ENCODE measurements at places on chromosomes 2 and 18.

DNA sequence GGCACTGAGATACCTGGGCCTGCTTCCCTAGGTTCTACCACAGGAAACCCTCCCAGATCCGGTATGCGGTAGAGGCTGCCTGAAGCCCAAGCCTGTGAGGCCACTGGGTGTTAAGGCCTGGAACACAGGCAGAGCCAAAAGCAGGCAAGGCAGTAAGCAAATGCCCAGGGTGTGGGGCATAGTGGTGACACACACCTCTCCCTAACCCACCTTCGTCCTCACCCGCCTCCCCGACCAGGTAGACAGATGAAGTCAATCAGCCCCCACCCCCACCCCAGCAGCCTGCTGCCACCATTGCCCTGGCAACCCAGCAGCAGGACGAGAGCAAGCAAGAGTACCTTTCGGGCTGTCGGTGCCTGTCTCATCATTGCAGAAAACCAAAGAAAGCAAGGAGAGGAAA, 6.1 kb downstream of the DCTN1 start:
- DNase-seq: no peak

- no peak for DNase-seq
These were observed 124.0 kb downstream of the MDH1 start for GRCh38 chr2:63712748-63713147.

- no peak for DNase-seq
These were observed 18.9 kb upstream of the FZD7 start for GRCh38 chr2:202014759-202015211.

DNA sequence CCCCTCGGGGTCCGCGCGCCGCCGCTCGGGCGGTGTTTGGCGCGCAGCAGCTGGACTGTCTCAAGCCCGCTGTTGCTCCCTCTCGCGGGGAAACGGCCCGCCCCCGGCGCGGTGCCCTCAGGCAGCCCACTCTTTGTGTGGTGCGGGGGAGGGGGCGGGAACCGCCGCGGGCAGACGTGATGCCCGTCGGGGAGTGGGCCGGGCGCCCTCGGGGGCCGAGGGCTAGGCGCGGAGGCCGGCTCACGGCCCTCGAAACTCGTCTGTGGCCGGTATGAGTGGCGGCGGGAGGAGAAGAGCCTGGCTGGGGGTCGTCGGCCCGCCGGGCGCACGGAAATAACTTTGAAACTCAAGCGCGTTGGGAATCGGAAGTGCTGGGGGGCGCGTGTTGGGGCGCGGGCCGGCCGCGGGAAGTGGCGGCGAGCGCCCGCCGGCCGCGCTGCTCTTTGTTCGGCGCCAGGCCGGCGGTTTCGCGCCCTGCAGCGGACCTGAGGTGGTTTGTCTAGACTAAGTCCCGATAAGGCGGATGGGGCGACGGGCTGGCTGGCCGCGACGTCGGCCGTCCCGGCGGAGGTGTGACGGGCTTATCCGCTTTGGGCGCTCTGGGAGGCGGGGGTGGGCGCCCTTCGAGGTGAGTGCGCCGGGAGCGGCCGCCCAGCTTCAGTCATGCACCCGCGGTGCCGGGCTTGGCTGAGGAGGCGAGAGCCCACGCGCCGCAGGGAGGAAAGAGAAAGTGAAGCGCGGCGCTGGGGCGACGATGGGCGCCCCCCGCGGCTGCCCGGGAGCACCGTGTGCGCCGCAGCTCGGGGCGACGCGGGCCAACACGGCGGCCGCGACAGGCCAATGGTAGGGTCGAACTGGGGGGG, 679 bp downstream of the PTMA start:
- no peak for DNase-seq

GRCh38 chr18:23837591-23837990, 148.3 kb downstream of the LAMA3 start:
- peak; percentile 34 for DNase-seq

GRCh38 chr18:75052475-75052874, 156.5 kb downstream of the PTGR3 start:
- DNase-seq: no peak

DNA sequence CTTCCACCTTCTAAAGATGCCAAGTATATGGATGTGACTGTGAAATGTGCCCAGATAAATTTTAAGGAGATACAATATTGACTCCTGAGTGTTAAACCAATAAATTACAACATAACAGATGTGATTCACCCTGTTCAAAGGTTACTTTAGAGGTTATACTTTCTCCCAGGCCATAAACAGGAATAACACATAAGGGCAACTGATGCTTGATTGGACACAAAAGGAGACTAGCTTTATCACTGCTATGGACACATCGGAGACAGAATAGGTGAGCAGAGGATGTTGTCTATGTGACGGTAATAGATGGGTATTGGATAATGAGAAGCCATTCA, 31.9 kb upstream of the SLC25A52 start:
- no peak for DNase-seq

DNA sequence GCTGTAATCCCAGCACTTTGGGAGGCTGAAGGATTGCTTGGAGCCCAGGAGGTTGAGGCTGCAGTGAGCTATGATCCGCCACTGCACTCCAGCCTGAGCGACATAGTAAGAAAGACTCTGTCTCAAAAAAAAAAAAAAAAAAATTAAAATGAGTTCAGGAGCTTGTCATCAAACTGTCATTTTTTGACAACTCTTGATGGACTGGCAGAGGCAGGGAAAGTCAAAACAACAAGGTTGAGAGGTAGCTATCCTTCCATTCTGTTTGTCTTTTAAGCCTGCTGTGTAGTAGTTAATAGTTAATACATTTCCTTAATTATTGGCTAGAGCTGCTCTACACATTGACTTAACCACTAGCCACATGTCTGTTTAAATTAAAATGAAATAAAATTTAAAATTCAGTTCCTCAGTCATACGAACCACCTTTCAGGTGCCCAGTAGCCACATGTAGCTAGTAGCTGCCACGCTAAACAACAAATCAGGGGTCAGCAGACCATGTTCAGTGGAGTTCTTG, 22.7 kb downstream of the DPYSL5 start:
- no peak for DNase-seq

DNA sequence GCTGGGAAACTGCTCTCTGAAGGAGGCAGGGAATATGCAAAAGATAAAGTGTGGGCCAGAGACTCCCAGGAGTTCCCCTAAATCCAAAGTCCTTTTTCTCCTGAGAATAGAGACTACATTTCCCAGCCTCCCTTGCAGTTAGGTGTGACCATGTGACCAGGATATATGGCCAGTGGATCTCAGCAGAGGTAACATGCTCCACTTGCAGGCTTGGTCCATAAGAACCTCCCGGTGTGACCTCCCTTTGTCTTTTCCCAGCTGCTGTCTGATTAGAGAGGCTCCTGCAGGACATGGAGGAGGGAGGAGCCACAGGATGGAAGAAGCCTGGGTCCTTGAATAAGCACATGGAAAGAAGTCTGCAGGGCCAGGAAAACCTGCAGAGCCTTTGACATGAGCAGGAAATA, 76.2 kb downstream of the TGFA start:
- DNase-seq: no peak

DNA sequence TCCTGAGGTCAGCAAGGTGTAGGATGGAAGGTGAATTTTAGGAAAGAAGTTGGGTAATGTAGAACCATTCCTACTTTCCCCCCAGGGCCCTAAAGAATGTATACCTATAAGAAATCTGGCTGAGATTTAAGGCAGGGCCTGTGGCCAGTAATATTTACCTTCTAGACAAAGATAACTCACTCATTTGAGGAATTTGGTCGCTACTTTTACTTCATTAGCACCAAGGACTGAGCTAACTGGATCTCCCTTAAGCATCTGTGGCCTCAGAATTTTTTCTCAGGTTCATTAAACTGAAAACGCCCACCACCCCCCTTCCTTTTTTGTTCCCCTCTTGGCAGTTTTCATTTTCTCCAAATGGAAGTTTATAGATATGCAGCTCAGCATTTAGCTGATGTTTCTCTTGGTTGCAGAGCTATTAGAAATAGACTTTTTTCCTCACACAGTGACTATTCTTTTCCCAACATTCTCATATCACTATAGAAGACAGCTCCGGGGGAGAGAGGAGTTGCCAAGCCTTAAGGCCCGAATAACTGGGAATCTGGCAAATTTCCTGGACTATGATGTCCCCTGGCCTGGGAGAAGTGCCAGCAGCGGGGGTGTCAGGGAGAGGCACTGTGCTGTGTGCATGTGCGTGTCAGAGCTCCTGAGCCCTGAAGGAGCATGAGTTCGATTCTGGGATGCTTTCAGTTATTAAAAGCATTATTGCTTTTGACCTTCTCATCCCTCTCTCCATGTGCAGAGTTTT, 310.9 kb downstream of the PRKCE start:
- DNase-seq: peak; percentile 50

GRCh38 chr2:37560863-37561614, 110.4 kb downstream of the CDC42EP3 start:
- no peak for DNase-seq

- no peak for DNase-seq
These were observed 370.4 kb downstream of the XIRP2 start for GRCh38 chr2:167258712-167259111.

GRCh38 chr2:91442246-91442905, 2750.9 kb downstream of the RPIA start:
- no peak for DNase-seq

- no peak for DNase-seq
These were observed 82.3 kb upstream of the MCFD2 start for GRCh38 chr2:46997884-46998283.

GRCh38 chr2:129479892-129480291, 499.6 kb upstream of the RAB6C start:
- no peak for DNase-seq

GRCh38 chr18:22509423-22509822, 91.7 kb upstream of the CTAGE1 start:
- DNase-seq: no peak

DNA sequence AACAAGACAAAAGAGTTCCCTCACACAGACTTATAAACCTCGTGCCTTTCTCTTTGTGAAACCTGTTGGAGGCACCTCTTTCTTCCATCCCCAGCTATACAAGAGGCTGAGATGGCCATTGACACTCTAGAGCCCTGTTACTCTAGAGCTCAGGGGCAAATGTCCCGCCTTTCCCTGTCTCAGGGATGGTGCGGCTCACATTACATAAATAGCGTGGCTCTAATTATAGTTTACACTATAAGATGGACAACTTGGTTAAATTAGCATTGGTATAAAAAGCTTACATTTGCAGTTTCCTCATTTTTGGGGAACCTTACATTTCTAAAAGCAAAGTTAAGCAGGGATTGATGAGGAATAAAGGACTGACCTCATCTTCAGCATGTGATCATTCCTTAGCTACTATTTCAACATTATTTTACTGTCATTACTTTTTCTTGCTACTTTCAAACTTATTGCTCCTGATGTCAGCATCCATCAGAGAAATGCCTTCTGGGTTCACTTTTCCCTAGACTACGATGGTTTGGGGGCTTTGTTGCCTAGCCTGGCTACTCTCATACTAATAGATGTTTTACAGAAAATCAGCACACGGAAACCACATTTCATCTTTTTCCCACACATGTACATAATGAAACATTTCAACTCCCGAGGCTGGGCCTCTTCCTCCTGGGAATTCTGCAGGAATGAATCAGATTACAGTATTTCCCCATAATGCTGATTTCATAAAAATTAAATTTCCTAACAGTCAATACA, 40.4 kb downstream of the FTCDNL1 start:
- no peak for DNase-seq

DNA sequence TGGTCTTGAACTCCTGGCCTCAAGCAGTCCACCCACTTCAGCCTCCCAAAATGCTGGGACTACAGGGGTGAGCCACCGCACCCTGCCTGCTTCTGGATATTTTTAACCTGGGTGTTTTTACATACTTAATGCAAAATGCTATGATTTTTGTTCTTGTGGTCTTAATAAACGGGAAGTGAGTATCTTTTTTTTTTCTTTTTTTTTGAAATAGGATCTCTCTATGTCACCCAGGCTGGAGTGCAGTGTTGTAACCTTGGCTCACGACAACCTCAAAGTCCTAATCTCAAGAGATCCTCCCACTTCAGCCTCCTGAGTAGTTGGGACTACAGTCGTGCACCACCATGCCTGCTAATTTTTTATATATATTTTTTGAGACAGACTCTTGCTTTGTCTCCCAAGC, 19.2 kb upstream of the ASXL2 start:
- DNase-seq: no peak

DNA sequence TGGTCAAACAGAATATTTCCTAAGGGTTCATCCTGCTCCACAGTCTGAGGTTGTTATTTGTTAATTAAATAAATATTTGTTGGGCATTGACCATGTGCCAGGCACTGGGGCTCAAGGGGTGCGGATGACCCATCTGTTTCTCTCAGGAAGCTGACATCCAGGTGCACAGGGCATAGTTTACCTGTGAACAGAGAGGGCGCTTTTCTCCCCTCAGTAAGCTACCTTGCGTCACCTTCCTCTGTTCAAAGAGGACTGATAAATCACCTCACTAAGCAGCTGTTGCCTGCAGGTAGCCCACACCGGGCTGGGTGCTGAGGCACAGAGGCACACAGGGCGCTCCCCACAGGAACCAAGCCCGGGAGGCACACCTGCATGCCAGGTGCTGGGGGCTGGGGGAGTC, 41.6 kb downstream of the SH3RF3 start:
- no peak for DNase-seq

GRCh38 chr2:25570161-25570845, 103.1 kb downstream of the DTNB start:
- DNase-seq: no peak

DNA sequence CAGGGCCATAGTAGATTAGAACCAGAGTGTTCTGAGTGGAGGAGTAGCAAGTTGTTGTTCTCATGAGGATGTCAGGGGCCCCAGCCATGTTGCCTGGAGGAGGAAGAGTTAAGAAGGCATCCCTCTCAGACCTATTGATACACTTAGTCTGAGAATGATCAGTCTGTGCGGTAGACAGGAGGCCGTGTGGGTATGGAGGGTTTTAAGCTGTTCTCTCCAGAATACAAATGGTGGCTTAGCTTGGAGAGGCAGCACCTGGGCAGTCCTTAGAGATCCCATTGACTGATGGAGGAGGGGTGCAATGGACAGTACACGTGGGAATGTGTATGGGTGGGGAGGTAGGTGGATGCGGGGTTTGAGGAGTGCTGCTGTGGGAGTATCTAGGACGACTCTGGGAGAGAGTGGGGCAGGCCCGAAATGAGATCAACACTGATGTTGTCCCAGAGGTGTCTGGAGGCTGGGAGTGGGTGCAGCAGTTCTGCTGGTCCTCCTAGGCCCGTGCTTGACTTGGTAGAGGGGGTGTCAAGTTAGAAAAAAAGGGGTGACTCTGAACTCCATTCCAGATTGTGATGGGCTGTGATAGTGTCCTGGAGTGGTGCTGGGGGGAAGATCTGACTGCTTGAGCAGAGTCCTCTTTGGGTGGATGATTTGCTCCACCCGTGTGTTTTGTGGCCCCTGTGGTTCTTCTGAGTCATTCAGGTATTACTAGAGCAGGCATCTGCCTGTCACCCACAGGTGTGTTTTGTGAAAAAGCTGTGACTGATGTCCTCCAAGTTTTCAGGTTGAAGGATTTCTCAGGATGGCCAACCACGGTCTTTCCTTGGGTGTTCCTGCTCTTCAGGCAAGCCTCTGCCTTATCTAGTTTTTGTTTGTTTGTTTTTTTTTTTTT, 44.7 kb downstream of the C2orf42 start:
- no peak for DNase-seq

GRCh38 chr18:62249478-62250097, 62.5 kb downstream of the RELCH start:
- peak; percentile 14 for DNase-seq

Data from HTR-8/SVneo (cell line).